ENCODE measurements at places on chromosomes 4 and X.

DNA sequence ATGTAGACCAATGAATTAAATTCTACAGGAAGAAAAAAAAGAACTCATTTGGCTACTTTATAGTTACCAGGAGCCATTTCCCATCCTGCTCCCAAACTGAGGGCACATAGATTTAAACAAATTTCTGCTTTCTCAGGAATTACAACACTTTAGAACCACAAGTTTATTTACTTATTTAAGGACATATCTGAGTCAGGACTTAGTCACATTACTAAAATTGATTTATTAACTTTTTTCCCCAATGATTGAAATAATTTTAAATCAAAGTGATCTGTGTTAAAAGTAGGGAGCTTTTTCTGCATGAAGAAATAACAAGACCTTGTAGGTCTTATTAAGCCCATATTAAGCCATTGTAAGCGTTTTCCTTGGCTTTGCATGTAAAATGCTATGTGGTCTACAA is 291.0 kb upstream of the HAND2 start:
- DNase-seq, result no peak

GRCh38 chr4:41465146-41465761 is 72.7 kb upstream of the LIMCH1 start:
- no peak for DNase-seq

DNA sequence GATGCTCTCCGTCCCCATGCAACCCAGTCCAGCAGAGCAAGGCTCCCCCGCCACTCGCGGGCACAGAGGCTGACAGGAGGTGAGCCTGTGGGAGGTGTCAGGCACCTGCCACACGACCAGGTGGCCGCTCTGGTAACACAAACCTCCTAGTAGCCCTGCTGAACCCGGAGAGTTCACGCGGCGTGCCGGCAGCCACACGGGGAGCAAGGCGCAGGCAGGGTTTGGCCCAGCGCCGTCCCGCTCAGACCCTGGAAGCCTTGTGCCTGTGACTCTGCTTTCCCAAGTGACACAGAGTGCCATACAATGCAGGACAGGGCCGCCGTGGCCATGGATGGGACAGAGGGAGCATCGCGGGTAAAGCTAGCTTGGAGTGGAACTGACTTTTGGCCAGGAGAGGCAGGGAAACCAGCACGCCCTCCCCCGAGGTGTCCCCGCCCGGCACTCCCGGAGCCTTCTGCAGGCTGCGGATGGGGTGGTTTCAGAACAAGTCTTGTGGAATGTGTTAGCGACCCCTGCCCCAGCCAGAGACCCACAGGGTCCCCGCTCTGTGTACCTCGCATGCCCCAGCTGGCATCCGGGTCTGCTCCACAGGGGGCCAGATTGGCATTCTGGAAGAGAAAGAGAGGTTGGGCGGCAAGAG is 44.7 kb upstream of the AFAP1 start:
- DNase-seq, result no peak

DNA sequence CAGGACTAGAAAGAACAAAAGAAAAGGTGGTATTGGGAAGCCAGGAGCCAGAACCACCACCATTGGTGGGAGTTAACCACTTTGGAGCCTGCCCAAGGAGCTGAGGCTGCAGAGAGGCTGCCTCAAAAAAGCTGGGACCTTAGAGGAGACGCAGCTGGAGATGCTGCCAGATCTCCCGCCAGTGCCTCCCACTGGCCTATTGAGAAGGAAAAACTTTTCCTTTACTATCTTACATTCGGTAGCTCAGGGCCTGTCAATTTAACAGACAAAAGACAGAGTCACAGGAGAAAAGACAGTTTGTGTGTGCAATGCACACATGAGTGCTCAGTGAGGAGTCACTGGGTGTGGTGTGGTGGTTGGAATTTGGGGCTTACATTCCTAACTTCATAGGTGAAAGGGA is 52.4 kb upstream of the HPSE start:
- no peak for DNase-seq

- DNase-seq, result no peak
Observed at GRCh38 chrX:39267176-39267575, 465.9 kb downstream of the MID1IP1 start.
